ENCODE measurements at places on chromosomes 12 and 14.

- DNase-seq, result no peak
Measured at GRCh38 chr14:78399316-78399889, 229.2 kb downstream of the NRXN3 start.

DNA sequence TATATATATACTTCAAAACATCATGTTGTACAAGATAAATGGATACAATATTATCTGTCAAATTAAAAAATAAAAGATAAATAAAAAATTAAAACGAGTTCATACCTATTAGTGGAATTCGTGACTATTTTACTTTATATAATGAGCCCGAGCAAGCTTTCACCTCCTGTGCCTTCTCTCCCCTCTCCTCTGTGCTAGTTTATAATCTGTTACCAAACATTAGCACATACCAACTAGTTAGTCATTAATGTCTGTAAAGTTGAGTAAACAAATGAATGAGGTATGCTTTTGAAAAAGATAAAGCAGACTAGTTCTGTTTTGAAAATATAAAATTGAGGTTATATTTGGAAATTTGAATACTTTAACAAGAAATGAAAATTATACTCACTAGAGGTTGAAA is 84.0 kb downstream of the LRRC9 start:
- no peak for DNase-seq

DNA sequence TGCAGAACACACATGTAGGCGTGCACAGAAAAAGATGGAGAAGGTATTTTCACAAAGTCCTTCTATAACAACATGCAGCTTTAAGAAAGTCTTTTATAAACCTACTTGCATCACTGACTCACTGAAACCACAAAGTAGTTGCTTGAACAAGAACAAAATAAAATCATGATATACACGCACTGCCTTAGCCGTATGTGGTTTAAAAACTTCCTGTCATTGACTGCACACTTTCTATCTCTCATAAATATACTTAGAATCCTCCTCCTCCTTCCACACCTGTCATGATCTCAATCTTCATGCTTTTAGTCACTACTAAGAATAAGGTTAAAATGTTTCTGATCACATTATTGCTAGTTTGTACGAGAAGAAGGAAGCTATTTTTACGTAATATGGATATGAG is 31.8 kb upstream of the RAD51AP1 start:
- DNase-seq, result peak; percentile 1

DNA sequence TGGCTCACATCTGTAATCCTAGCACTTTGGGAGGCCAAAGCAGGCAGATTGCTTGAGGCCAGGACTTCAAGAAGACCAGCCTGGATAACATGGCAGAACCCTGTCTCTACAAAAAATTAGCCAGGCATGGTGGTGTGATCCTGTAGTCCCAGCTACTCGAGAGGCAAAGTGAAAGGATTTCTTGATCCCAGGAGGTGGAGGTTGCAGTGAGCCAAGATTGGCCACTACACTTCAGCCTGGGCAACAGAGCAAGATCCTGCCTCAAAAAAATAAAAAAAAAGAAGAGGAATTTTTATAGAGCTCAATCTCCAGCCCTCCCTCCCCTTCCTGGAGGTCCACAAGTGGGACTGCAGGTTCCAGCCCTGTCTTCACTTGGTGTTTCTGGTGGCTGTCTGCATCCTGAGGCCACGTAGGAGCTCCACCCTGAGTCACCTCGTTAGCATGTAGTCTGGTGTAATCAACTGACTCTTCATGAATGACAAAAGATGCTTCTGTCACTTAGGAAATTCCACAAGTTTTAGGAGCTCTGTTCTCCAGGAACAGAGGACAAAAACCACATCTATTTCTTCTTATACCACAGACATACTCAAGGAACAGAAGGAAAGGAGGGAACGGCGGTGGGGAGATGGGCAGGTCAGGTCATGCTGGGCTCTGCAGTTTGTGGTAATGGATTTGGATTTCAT is 16.2 kb downstream of the CCDC62 start:
- no peak for DNase-seq

GRCh38 chr14:29391801-29392200 is 535.8 kb downstream of the PRKD1 start:
- DNase-seq, result no peak

- DNase-seq, result no peak
Measured at GRCh38 chr14:94161981-94162380, 12.1 kb upstream of the PPP4R4 start.

GRCh38 chr14:92603309-92604242 is 90.0 kb downstream of the RIN3 start:
- peak; percentile 53 for DNase-seq

DNA sequence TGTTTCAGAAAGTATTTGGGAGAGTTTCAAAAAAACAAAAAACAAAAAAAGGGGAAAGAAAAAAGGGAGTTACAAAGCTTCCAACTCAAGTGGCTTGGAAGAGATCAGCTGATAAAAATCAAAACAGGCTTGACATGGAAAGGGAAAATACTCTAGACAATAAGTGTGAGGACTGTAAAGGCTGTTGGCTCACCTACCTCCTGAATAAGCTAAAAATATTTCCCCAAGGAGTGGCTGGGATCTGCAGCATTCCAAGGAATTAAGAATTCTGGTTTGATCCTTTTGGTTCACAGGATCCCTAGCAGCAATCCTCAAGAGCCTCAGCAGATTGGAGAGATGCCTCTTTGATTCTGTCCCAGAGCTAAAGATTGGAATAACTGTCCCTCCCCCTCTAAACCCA is 11.2 kb upstream of the AJUBA start:
- no peak for DNase-seq
